T-cell (primary cell): ENCODE measurements at places on chromosomes 3 and 15.
A peak's percentile ranks its signal among the peaks of the same experiment; 100 is the strongest.

DNA sequence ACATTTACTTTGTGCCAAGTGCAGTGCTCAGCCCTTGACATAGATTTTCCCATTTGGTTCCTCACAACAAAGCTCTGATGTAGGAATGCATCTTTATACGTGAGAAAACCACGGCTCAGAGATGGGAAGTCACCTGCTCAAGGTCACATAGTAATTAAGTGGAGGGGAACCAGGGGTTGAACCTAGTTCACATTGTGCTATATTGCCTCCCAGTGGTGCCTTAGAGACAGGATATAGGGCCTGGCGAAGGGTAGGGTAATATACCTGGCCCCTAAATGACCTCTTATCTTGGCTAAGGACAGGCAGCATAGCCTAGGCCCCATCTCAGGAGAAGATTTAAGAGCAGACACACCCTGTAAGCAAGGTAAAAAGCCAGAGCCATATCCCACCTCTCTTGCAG, 71.5 kb downstream of the FOXP1 start:
- DNase-seq = peak; percentile 48

DNA sequence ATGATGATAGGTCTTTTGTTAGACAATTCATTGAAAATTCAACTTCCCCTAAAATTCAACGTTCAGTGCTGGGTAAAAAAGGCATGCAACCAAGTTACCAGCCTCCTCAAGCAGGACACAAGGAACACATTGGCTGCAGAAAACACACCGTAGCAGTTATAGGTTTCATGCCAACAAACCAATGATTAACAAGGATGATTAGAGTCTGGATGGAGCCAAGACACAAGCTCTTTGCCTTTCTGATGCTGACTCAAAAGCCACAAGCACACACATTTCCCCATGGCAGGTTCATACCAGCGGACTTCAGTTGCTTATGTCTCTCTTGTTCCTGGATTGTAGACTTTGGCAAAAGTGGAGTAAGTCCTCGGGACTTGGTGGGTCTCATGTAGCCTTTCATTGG, 105.8 kb downstream of the DHX30 start:
- no peak for DNase-seq

DNA sequence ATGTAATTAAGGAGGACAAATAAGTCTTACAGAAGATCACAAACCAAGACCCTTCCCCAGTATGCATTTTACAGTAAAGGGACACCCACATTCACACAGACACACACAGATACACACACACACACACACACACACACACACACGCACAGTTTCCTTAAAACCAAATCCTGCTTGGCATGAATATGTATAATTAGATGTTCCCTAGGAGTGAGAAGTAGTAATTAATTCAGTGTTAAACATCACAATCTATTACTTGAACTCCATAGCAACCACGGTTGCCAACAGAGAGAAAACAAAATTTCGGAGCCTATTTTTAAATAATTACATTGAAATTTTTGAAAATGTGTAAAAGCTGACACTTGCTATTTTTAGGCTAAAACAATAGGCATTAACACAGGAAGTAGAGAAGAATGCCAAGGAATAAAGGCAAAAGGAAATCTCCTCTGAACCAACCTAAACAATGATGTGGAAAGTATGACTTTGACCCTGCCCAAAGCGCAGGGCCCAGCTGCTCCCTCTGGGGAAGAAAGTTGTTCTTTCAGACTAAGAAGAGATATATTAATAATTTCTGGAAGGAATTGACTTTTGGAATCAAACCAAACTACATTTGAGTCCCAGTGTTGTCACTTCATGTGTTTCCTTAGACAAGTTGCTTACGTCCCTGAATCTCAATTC, 215.3 kb downstream of the CPNE4 start:
- no peak for DNase-seq

GRCh38 chr3:105579439-105579838, 212.7 kb downstream of the ALCAM start:
- no peak for DNase-seq

GRCh38 chr3:48285132-48285531, 44.2 kb downstream of the ZNF589 start:
- no peak for DNase-seq

GRCh38 chr15:31264559-31265089, 62.0 kb upstream of the KLF13 start:
- DNase-seq = no peak

DNA sequence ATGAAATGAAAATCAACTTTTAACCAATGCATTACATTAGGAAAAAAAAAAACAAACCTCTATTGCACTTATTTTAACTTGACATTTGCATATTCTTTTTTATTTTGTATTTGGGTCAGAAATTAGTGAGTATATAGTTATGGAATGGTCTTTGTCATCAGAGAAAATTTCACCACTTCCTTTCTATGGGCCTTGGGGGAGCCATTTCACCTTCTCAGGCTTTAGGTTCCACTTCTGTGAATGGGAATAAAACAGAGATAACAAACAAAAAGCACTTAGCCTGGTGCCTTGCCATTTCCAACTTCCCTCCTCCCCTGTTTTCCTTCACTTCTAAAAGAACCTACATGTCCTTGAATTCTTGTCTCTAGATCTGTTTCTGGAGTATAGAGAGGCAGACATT, 168.0 kb upstream of the STT3B start:
- no peak for DNase-seq

- no peak for DNase-seq
These were observed 225.0 kb upstream of the PROK2 start for GRCh38 chr3:72009851-72010443.

- no peak for DNase-seq
These were observed 249.3 kb upstream of the TGFBR2 start for GRCh38 chr3:30356866-30357753.
